Stimulated activated CD4-positive, alpha-beta T cell treated with anti-CD3 and anti-CD28 coated beads, Interleukin-1b, Interleukin-23, amount 100 ng/mL, for 4 hours (primary cell): ENCODE measurements at places on chromosomes 6 and 20.
A peak's percentile ranks its signal among the peaks of the same experiment; 100 is the strongest.

- no peak for DNase-seq
Observed at GRCh38 chr6:122077603-122078002, 321.8 kb upstream of the HSF2 start.

- DNase-seq: no peak
Observed at GRCh38 chr6:29908710-29909109, 33.6 kb upstream of the HLA-A start.

DNA sequence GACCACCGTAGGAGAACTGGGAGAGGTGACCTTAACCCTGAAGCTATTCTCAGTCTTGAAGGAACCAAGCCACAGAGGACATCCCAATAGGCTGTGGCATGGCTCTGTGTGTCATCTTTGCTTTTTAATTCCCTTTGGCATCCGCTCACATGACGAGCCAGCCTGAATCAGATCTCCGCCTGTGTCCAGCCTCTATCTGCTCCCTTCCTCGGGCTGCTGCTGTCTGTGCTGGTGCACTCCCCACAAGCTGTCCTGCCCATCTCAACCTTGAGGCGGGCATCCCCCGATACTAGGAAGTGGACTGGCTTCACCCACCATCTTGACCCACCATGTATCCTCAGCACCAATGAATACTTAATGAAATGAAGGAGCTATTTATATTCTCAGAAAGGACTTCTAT, 111.9 kb downstream of the SLC23A2 start:
- DNase-seq: no peak

- no peak for DNase-seq
Observed at GRCh38 chr20:5836569-5836968, 86.4 kb downstream of the SHLD1 start.

DNA sequence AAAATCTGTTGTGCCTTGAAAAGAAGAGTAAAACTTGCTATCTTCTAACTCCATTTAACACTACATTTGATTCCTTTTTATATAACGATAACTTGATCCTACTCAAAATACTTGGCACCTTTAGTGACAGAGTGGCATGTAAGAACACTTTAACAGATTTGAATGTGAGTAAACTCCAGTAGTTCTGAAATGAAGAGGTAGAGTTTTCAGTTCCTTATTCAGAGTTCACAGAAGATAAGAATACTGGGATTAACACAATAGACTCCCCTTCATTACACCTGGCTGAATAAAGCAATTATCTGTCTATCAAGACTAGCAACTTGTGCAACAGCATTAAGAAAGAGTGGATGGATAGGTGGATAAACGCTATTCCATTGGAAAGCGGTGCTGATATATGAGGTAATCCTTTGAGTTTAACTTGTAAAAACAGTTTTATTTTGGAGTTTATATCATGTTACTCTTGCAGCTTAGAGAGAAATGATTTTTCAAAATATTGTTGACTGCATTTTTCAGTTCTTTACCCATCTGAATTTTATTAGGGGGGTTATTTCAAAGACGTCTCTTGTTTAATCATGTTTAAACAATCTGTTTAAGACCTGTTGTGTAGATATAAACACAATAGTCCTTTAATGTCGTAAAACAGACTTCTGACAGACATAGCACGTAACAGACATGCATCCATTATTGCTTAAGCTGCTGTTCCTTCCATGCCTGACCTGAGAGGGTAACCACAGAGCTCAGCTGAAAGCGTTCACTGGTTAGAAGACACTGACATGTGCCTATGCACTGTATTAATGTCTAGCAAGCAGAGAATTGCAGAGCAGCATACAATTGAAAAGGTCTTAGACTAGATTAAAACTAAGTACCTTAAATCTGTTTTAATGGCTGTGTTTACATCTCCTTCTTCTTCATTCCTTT, 102.4 kb upstream of the SUPT3H start:
- no peak for DNase-seq

- no peak for DNase-seq
Observed at GRCh38 chr6:131828080-131828479, 20.3 kb downstream of the ENPP1 start.

DNA sequence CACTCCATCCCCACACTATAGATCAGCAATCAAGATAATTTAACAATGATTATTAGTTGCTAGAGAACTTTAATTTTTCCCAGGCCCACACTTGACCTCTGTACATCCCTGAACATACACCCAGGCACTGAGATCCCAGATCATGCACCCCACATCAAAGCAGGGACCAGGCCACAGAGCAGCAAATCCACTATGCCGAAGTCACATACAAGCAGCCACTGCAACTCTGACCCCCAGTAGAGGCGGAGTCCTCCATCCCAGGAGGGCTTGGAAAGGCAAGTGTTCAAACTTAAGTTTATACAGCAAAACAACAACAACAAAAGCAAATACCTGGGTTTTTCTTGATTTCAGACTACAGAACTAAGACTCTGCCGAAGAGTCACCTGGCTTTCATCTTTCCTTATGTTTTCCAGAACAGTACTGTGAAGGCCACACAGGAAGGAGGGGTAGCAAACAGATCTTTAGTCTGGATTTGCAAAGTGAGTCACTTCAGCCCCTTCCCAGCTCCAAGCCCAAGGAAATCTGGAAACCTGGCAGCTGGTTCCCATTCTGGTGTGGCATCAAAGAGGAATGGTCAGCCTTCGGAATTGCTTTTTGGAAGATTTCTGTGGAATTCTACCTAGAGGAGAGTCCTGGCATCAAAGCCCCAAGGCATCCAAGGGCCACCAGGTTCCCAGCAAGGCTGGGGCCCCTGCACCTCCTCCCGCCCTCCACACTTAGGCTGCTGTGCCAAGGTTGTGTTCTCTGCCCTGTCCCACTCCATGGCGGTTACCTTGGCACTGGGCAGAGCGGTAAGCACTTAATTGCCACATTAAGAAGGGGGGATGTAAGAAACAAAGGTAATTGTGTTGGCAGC, 7.3 kb downstream of the JAG1 start:
- no peak for DNase-seq

- no peak for DNase-seq
Observed at GRCh38 chr6:42093582-42094329, 43.4 kb downstream of the TAF8 start.

- no peak for DNase-seq
Observed at GRCh38 chr6:64310214-64310613, 674.6 kb downstream of the PHF3 start.

DNA sequence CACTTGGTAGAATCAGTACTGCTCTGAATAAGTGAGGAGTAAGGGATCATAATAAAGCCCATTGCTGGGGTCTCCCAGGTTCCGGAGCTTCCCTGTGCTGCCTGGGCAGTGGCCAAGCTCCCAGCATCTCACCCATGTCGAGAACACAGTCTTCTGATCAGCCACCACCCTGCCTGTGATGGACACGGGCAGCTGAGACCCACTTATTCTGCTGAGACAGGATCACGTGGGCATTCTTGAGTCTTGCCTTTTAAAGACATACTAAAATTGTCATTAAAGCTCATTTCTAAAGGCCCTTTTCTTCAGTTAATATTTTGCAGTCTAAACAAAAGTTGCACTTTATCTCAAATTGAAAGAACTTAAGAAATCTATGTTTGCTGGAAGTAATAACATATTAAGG, 42.7 kb upstream of the SLC22A2 start:
- no peak for DNase-seq

- DNase-seq: peak; percentile 39
Observed at GRCh38 chr6:33621711-33622388, 728 bp downstream of the ITPR3 start.

- DNase-seq: no peak
Observed at GRCh38 chr6:65671922-65672321, 35.1 kb downstream of the EYS start.

DNA sequence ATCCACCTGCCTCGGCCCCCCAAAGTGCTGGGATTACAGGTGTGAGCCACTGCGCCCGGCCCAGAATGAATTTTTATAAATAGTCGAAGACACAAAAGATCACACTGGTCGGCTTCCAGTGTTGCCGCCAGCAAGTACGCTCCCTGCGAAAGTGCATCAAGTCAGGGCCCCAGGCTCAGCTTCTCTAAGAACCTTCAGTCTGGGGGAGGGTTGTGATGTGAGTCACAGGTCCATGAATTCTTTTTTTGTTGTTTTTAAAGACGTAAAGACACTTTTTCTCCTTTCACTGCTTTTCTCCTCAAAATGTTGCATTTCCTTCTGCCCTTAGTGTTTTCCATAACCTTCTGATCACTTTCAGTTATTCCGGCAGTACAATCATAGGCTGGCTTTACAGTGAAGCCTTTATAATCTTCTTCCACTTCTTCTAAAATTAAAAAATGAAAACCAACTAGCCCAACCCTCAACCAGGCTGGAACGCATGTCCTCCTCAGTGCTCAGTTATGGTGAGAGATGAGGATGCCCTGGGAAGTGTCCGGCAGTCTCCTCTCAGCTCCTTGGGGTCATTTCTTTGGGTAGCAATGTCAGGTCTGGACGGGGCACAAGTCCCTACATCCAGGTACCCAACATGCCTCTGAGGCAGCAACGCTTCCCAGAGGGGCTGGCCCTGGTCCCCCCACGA, 66.6 kb downstream of the CSE1L start:
- DNase-seq: no peak

DNA sequence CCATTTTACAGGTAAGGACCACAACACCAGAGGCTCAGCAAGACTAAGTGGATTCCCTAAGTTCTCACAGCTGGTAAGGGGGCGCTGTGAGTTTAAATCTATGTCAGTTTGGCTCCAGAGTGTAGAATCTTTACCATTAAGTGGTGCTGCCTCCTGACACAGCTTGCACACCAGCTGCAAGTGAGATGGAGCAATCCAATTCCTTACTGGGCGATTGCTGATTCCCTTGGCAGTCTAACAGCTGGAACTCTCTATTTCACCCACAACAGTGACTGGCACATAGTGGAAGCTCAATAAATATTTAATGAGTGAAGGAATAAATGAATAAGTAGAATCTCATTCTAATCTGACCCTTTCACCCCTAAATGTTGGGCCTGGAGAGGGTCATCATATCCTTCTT, 176.7 kb downstream of the CLIC5 start:
- DNase-seq: no peak

DNA sequence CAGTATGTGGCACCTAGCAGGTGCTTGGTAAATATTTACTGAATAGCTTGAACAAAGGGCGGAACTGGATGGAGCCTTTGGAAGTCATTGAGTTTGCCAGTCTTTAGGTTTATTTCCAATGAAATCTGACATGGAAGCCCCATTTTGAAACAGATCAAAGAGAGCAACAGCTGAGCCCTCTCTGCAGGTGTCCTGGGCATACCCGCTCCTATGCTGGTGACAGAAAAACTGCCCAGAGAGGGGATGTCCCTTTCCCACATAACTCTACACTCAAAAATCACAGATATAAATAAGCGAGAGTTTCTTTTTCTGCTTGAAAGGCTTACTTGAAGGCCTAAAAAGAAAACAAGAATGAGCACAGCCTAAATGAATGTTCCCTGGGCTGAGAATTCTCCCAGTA, 53.0 kb upstream of the RALY start:
- DNase-seq: no peak

DNA sequence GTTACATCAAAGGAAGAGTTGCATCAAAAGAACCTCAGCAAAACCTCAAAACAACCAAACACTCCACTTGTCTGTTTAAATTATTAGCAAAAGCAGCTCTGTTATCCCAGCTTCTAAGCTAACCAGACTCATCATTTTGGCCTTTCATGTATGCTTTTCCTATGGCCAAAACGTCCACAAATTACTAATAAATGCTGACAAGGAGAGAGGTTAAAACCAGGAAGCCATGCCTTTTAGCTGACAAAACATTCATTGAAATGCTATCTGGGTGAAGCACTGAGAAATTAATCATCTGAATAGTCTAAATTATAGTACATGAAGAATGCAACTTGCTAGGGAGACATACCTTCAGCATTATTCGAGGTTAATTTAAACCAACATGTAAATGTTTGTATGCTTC, 80.6 kb downstream of the LAMA2 start:
- DNase-seq: no peak

DNA sequence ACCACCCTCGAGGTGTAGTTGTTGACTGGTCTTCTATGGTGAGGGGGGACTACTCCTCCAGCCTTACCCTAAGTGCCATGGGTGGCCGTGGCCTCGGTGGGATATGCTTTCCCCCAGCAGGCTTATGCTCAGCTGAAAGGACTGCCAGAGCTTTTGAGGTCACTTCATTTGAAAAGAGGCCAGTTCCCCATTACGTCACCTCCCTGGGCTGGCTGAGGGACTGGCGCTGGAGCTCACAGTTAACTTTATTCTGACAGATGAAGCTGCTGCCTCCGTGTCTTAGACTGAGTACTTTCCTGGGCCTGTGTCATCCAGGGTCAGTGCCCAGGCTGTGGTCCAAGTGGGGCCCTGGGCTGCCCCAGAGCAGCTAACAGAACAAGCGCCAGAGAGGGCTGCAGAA, 42.8 kb upstream of the PCMTD2 start:
- DNase-seq: no peak

- DNase-seq: no peak
Observed at GRCh38 chr6:74939721-74940620, 265.9 kb downstream of the COL12A1 start.

- DNase-seq: no peak
Observed at GRCh38 chr6:49806145-49806544, 19.1 kb upstream of the PGK2 start.

DNA sequence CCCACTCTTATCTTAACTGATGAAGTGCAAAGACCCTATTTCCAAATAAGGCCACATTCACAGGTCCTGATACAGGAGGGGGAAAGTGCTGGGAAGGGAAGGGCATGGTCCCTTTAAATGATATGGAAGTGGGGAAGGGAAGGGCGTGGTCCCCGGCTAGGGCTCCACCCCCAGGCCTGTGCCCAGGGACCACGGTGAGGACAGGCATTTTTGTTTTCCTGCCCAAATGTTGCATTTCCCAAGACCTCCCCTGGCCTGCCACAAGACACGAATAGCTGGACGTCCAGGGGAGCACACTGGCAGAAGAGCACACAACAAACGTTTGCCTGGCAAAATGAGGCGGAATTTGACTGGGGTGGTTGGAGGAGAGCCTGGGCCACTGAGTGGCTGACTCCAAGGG, 16.1 kb upstream of the HFE start:
- no peak for DNase-seq

DNA sequence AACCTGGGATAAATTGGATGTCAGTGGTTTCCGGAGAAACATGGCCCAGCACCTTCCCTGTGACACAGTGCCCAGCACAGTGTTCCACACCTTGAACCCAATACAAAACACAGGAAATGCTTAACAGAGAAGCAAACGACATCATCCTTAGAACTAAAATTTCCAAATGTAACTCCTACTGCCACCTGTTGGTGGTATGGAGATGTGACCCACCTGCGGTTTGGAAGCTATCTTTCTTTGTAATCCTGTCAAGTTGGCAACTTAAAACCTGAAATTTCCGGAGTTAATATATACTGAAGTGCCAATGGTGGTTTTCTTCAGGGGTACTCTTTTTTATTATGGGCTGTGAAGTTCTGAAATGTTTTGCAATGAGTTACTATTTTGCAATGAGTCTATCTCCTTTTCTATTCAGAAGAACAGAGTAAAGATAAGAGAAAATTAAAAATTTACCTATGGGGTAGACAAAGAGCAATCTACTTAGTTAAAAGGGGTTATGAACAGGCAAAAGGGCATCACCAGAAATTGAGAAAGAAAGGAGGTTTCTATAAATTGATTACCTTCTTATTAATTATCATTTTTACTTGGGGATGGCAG, 658.8 kb downstream of the PTPRT start:
- DNase-seq: no peak

- no peak for DNase-seq
Observed at GRCh38 chr6:11900662-11901598, 111.2 kb upstream of the HIVEP1 start.
